ENCODE measurements at places on chromosomes 2 and 18.

- DNase-seq: peak; percentile 89
Observed at GRCh38 chr18:49898421-49898820, 85.1 kb upstream of the ACAA2 start.

- DNase-seq: no peak
Observed at GRCh38 chr18:13492314-13492713, 234.0 kb downstream of the FAM210A start.

DNA sequence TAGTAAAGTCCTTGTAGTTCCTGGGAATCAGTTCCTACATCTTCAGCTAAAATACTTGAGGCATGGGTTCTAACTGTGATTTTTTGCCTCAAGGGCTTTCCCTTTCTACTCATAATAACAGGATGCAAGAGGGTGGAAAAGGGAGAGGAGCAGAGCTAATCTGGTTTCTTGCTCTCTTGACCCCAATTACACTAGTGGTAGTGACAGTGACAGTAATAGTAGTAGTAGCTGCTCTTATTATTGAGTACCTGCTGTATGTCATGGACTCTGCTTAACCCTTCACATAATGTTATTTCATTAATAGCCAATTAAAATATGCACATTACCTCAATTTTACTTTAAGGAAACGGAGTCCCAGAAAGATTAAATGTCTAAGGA is 214.8 kb upstream of the HNRNPA3 start:
- DNase-seq: no peak

GRCh38 chr18:11851806-11852337 is 659 bp downstream of the CHMP1B start:
- peak; percentile 71 for DNase-seq

DNA sequence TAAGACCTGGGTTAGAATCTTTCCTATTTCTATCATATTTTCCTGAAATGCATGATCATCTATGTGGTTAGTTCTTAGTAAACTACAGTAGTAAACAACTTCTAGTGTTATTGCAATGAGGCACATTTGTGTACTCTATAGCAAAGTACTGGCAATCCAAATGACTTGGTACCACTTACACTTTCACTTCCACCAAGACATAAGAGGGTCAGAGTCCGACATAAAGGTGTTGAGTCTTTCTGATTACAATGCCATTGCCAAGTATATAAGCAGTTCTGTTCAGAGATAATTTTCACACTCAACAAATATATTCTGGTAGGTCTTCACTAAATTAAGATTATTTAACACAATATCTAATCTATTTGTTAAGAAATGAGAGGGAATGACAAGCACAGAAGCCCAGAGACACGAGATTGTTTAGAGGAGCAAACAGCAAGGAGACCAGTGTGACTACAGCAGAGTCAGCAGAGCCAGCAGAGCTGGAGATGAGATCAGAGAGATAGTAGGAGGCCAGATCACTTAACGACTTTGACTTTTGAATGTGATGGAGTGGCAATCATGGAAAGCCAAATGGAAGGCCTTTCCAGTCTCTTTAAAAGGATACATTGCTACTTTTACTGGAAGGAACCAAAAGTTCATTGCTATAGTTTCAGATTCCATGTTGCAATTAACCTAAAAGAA is 27.5 kb downstream of the SOS1 start:
- DNase-seq: no peak

DNA sequence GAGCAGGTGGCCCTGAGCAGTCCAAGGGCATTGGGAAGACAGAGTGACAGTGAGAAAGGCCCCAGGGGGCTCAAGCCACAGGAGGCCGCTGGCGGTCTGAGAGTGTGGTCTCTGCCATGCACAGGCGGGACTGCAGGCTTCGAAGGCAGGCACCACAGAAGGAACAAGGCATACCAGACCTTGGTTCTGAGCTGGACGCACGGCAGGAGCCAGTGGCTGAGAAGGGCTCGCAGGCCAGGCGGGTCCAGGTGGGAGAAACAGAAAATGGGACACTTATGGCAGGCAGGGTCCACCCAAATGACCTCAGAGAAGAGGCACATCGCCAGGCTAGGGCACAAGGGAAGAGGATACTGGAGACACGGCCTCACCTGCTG is 14.9 kb downstream of the HJURP start:
- no peak for DNase-seq

DNA sequence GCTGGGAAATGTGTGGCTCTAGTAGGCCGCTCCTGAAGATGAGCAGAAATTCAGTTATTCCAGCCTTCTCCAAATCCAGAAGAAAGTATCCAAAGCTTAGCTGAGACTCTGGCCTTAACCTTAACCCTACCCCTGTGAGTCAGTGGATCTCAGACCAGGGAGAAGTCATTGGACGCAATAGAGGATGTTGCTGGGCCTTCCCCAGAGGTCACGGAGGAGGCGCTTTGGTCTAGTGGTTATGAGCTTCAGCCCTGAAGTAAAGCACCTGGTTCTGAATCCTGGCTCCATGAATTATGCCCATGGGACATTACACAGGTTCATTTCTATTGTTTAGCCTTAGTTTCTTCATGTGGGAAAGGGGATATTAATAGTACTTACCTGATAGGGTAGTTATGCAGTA is 24.0 kb downstream of the PKDCC start:
- no peak for DNase-seq

DNA sequence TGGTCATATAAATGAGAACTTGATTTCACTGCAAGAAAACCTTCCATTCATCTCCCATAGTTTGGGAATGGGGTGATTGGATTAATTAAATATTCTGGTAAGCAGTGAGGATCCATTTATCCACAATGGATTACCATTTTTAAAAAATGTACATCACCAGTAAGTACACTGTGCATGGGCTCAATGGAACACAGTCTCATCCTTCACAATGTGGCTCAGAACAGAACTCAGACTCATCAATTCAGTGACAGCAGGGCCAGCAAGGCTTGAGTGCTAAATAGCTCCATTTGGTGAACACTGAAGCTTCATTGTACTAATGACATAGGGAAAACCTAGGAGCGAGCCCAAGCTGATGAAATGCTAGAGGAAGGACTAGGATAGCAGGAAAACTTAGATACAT is 223.8 kb downstream of the CMPK2 start:
- no peak for DNase-seq

DNA sequence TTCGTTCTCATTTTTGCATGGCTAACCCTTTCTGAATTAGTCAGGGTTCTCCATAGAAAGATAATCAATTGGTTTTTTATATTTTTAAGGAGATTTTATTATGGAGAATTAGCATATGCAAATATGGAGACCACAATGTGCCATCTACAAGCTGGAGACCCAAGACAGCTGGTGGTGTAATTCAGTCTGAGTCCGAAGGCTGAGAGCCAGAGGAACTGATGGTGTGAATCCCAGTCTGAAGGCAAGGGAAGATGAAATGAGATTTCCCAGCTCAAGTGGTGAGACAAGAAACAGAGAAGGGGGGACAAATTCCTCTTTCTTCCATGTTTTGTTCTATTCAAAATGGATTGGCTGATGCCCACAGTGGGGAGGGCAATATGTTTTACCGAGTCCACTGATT is 80.7 kb downstream of the PLCL1 start:
- no peak for DNase-seq

DNA sequence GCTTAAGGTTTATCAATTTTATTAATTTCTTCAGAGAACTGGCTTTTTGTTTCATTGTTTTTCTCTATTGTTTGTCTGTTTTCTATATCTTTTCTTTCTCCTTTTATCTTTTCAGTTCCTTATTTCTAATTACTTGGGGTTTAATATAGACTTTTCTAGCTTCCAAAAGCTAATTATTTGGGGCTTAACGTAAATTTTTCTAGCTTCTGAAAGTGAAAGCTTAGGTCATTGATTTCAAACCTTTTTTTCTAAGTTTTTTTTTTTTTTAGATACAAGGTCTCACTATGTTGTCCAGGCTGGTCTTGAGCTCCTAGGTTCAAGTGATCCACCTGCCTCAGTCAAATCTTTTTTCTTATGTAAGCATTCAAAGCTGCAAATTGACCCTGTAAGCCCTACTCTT is 266.6 kb downstream of the CAMKMT start:
- DNase-seq: no peak

DNA sequence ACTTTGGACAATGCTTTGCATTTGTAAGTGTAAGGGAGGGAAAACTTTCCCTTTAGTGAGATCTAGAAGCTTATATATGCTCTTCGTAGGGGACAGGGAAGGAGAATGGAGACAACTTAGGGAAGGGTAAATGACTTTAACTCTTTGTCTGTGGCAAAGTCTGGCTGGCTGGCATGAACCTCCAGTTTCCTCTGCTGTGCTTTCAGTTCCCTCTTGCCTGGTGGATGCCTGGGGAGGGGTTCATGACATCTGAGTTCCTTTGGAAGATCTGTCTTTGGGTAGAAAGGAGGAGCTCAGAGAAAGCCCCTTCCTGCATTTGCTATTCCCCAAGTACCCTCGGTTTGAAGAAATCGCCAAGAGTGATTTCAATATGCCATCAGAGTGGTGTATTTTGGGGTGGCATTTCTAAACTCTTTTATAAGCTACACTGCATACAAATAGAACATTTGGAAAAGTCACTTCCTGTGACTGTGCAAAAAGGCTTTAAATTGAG is 143.6 kb downstream of the VAPA start:
- no peak for DNase-seq

DNA sequence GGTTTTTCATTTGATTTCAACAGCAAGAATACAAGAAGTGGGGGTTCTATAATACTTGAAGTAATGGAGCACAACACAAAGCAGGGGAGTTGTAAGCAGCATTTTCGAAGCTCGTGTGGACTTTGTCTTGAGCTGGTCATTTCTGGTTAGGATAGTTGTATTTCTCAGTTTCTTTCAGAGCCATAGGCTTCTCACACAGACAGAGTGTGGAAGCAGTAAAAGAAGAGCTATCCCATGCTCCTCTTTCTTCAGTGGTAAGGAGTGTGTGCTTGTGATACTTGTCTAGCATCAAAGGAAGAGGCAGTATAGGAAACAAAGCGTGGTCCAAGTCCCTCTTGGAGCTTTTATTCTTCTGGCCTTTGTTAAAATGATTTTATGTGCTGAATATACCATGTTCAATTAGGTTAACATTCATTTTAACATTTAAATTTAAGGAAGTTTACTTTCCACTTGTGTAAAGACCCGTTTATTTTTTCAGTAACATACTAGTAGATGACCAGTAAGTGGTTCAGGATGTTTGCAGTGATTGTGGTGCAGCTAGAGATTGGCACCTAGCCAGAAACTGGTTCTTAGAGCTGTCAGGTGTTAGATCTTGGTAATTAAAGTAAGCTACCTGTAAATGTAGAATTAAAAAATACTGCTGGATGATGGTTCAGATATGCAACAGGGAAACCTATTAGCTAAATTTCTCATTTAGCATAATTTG is 14.6 kb downstream of the CCNYL1 start:
- DNase-seq: peak; percentile 51

- peak; percentile 73 for DNase-seq
Observed at GRCh38 chr2:19349911-19350677, 8.3 kb downstream of the OSR1 start.

GRCh38 chr2:158174495-158174894 is 72.8 kb downstream of the UPP2 start:
- DNase-seq: no peak

DNA sequence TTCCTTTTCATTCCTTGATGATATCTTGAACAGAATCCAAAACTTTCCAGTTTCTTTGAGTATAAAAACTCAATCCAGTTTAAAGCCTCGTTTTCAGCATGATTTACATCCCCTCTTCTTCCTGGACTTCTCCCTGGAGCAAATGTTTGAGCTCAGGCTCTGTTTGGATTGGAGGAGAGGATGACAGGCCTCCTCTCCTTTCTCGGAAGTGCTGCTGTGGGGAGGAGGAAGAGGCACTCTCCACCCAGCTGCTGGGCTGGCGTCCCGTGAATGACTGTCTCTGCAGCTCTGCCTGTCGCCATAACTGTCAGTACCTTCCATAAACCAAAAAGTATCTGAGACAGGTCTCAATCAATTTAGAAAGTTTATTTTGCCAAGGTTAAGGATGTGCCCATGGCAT is 238.2 kb upstream of the AGAP1 start:
- no peak for DNase-seq

GRCh38 chr2:222017252-222017850 is 281.4 kb downstream of the PAX3 start:
- DNase-seq: no peak

- peak; percentile 70 for DNase-seq
Observed at GRCh38 chr2:171319164-171319810, 114.5 kb downstream of the METTL8 start.

Measured in Karpas-422 (cell line).